Endothelial cell of coronary artery (primary cell): ENCODE measurements at places on chromosomes 16 and 17. TPM values are rescaled to one million over a fixed set of nuclear protein-coding genes. Genes with fewer than 3 reads are reported as not detected.

PIMREG gene
- total RNA-seq: 8.8 and 20.2 TPM in 2 replicates

TMC7 gene
- 3.7 and 4.0 TPM in 2 replicates for total RNA-seq

PTGES3L gene
- 0.09 and 0.18 TPM in 2 replicates for total RNA-seq

ADAD2 gene
- under 0.01 and 0.18 TPM in 2 replicates for total RNA-seq

PPP1R27 gene
- total RNA-seq: not detected in 2 replicates

KCNJ12 gene
- 1.2 and 2.3 TPM in 2 replicates for total RNA-seq

KCNAB3 gene
- total RNA-seq: 0.19 and 0.27 TPM in 2 replicates

ZNF385C gene
- not detected in 2 replicates for total RNA-seq

CCL18 gene
- not detected in 2 replicates for total RNA-seq

HP gene
- total RNA-seq: not detected in 2 replicates

PRSS8 gene
- not detected in 2 replicates for total RNA-seq

TAT gene
- not detected in 2 replicates for total RNA-seq

NTN1 gene
- 0.09 TPM in 2 replicates for total RNA-seq

G6PC1 gene
- total RNA-seq: not detected in 2 replicates

SLFN13 gene
- 1.8 and 2.6 TPM in 2 replicates for total RNA-seq

TP53TG3 gene
- total RNA-seq: not detected in 2 replicates

ABCC11 gene
- total RNA-seq: under 0.01 and 0.09 TPM in 2 replicates

PPL gene
- total RNA-seq: 0.18 and 1.0 TPM in 2 replicates

CASKIN1 gene
- 0.19 and 0.54 TPM in 2 replicates for total RNA-seq

ALDH3A1 gene
- 0.36 and 0.38 TPM in 2 replicates for total RNA-seq

CLEC3A gene
- total RNA-seq: not detected in 2 replicates

CLEC19A gene
- total RNA-seq: not detected in 2 replicates

C17orf107 gene
- total RNA-seq: 0.63 and 1.6 TPM in 2 replicates

AOC3 gene
- under 0.01 TPM in 2 replicates for total RNA-seq

KCNJ16 gene
- under 0.01 TPM in 1 of 2 replicates, not detected in the other for total RNA-seq

ALOX12 gene
- not detected in 2 replicates for total RNA-seq

PIPOX gene
- 2.0 TPM in 2 replicates for total RNA-seq

ZPBP2 gene
- not detected in 2 replicates for total RNA-seq

TSPAN10 gene
- total RNA-seq: 0.18 and 0.19 TPM in 2 replicates

TRPV2 gene
- total RNA-seq: 23.5 and 32.3 TPM in 2 replicates

CALB2 gene
- total RNA-seq: not detected in 2 replicates

CPHXL2 gene
- total RNA-seq: not detected in 2 replicates

TBC1D3K gene
- not detected in 2 replicates for total RNA-seq

TLCD2 gene
- total RNA-seq: 1.1 and 1.6 TPM in 2 replicates

CYBA gene
- total RNA-seq: 114 and 129 TPM in 2 replicates

SERPINF2 gene
- total RNA-seq: 0.09 TPM in 1 of 2 replicates, not detected in the other

TPPP3 gene
- total RNA-seq: 0.18 and 0.28 TPM in 2 replicates

TMEM98 gene
- 65.9 and 170 TPM in 2 replicates for total RNA-seq

C17orf58 gene
- 9.9 and 11.2 TPM in 2 replicates for total RNA-seq

CX3CL1 gene
- total RNA-seq: 2.2 and 5.8 TPM in 2 replicates

SPN gene
- total RNA-seq: not detected in 2 replicates

SOX8 gene
- 0.28 and 0.45 TPM in 2 replicates for total RNA-seq

SULT1A2 gene
- total RNA-seq: 0.19 TPM in 1 of 2 replicates, not detected in the other

MT3 gene
- total RNA-seq: not detected in 2 replicates

CMIP gene
- total RNA-seq: 20.6 and 45.6 TPM in 2 replicates

TMIGD1 gene
- not detected in 2 replicates for total RNA-seq

CDRT15L2 gene
- not detected in 2 replicates for total RNA-seq
